ENCODE measurements at places on chromosomes 12 and 14. TPM values are rescaled to one million over a fixed set of nuclear protein-coding genes. Genes with fewer than 3 reads are reported as not detected.

MDM1 gene
- total RNA-seq = 15.5 TPM

CEBPE gene
- total RNA-seq = 1.5 TPM

ACOT4 gene
- total RNA-seq = 1.2 TPM

EML5 gene
- total RNA-seq = 0.49 TPM

CRIP2 gene
- total RNA-seq = 43.2 TPM

SERPINA3 gene
- total RNA-seq = 14.0 TPM

TDRD9 gene
- total RNA-seq = 0.39 TPM

GSG1 gene
- total RNA-seq = 0.89 TPM

OVCH1 gene
- 0.30 TPM for total RNA-seq

CMA1 gene
- 0.69 TPM for total RNA-seq

BATF gene
- total RNA-seq = 1.4 TPM

CLEC1B gene
- total RNA-seq = 0.39 TPM

TPH2 gene
- total RNA-seq = not detected

HHIPL1 gene
- 0.99 TPM for total RNA-seq

LALBA gene
- total RNA-seq = not detected

MYL6B gene
- total RNA-seq = 78.8 TPM

BMAL2 gene
- total RNA-seq = 3.7 TPM

All from skin of body (tissue), 3 donors.